ENCODE measurements at places on chromosomes 4 and X. TPM values are rescaled to one million over a fixed set of nuclear protein-coding genes. Genes with fewer than 3 reads are reported as not detected.

MAGEA4 gene
- not detected for total RNA-seq

ACOX3 gene
- total RNA-seq: 22.0 TPM

GRCh38 chr4:73450398-73451004, 14.5 kb downstream of the AFP start:
- peak; percentile 25 for DNase-seq

GRCh38 chrX:2592279-2592678, 91.5 kb upstream of the DHRSX start:
- no peak for DNase-seq

- no peak for DNase-seq
Measured at GRCh38 chr4:14920237-14920636, 82.0 kb upstream of the CPEB2 start.

All from left ventricle myocardium inferior (tissue), 1 donor.